Activated naive CD4-positive, alpha-beta T cell treated with anti-CD3 and anti-CD28 coated beads, Interleukin-2, amount 10 ng/mL, durations not matched to agents 7 days and 5 days (primary cell): ENCODE measurements at places on chromosomes 3 and 15.

DNA sequence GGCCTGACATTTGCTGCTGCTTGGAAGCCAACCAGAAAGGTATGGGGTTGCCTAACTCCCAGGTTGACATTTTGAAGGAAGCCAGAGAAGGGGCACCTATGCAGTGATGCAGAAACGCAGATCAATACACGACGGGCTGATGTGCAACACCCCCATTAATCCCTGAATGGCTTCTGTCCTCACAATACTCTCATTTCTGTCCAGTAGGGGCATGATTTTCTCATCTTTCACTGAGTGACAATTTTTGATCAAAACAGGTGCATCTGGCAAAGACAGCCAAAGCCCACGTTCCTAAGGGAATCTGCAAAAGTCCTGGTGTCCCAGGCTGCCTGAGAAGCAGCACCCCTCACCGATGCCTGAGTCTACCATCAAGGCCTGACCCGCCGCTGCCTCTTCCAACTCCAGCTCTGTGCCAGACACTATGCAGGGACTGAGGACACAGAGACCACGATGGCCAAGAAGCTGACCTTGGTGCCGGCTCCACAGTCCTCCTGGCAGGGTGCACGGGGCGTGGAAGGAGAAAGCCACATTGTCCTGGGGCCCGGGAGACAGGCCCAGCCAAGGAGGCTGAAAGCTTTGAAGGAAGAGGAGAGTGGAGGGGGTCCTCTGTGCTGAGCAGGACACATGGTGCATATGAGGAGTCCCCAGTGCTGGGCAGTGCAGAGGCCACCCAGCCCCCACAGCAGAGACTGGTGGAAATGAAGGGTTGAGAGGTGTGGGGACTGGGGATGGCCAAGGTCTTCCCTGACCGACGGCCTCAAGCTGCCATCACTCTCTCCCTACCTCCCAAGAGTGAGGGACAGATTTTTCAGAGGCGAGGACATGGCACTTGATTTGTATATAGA is 159.6 kb downstream of the NUP210 start:
- no peak for DNase-seq

DNA sequence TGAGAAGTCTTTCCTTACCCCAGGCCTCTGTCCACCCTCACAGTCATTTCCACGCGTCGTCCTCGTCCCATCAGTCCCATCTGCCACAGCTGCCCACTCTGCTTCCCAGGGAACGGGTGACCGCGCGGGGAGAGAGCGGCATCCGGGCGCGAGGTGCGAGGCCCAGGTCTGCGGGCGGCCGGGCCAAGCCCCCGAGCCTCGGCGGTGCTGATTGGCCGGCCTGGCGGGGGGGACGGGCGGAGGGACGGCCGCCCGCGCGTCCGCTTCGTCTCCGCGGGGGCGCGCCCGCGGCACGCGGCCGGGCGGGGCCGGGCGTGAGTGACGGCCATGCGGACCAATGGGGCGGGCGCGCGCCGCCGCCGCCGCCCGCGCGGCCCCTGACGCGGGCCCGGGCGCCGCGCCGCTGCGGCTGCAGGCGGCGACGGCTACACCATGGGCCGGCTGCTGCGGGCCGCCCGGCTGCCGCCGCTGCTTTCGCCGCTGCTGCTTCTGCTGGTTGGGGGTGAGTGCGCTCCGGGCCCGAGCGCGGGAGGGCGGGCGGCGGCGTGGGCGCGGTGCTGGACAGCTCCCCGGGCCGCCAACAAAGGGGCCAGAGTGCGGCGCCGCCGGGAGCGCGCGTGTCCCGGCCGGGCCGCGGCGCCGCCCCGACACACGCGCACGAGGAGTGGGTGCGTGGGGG is at the start of gene PODXL2:
PODXL2 (plus strand) TSS at position 398 of the 679 bp plus-strand sequence; CDS start at position 433, 35 bp downstream.
- DNase-seq: peak; percentile 51

- no peak for DNase-seq
Measured at GRCh38 chr3:146139586-146140110, 21.3 kb downstream of the PLOD2 start.

- DNase-seq: no peak
Measured at GRCh38 chr3:140342668-140343067, 335.2 kb upstream of the TRIM42 start.

DNA sequence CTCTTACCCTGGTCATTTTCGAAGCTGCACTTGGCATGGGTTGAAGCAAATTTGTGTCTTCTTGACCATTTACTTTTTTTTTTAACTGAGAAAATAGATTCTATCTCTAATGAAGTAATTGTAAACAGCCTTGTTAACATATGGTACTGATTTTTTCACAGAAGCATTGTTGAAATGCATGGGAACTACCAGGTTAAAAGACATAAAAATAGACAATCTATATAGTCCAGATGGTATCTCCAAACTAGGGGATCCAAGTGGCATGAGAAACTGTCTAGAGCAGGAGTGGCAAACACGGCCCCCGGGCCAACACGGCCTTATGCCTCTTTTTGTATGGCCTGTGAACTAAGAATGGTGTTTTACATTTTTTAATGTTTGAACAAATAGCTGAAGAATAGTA is 41.9 kb downstream of the CACNA1D start:
- DNase-seq: no peak

- no peak for DNase-seq
Measured at GRCh38 chr3:196174652-196175051, 36.5 kb downstream of the ZDHHC19 start.

- DNase-seq: no peak
Measured at GRCh38 chr3:53939813-53940212, 48.2 kb upstream of the SELENOK start.

DNA sequence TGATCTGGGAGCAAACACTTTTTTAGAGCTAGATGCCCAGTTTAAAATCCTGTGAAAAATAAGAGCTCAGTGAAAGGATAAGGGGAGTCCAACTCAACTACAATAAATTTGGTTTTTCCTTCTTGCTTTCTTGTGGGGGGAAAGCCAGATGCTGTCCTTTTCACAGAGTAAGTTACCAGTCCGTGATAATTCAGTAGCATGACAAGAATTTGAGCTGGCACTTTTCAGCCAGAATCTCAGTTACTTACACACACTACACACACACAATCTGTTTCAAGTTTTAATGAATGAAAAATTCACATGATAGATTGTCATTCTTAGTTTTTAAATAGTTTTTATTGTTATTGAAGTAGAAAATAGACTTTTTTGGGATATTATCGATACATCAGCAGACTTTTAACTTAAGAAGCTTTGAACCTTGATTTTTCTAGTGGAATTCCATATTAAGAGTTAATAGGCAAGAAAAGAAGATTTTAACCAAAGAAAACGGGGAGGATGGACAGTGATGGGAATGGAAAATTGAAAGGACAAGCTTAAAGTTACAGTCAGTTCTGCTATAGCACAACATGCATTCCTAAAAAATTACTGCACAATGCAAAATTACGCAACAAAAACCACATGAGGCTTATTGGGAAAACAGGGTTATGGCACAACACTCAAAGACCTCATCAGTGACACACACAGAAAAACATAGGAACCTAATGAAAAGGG is 47.0 kb downstream of the PSMD6 start:
- DNase-seq: no peak

DNA sequence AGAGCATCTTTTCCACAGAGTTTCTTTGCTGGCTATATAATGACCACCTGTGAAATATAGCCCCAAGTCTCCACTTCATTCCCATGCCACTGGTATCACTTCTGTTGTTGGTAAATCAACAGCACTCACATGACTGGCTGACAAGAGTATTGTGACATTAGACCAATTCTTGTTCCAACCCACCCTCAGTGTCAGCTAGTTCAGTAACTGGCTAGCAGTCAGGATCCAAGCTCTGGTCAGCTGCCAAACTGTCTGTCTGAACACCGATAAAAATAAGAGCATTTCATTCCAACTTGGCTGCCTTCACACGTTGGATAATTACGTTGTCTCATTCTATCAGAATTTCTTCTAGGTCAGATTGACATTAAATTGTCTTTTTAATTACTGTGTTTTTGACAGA is 166.5 kb downstream of the USP13 start:
- no peak for DNase-seq

DNA sequence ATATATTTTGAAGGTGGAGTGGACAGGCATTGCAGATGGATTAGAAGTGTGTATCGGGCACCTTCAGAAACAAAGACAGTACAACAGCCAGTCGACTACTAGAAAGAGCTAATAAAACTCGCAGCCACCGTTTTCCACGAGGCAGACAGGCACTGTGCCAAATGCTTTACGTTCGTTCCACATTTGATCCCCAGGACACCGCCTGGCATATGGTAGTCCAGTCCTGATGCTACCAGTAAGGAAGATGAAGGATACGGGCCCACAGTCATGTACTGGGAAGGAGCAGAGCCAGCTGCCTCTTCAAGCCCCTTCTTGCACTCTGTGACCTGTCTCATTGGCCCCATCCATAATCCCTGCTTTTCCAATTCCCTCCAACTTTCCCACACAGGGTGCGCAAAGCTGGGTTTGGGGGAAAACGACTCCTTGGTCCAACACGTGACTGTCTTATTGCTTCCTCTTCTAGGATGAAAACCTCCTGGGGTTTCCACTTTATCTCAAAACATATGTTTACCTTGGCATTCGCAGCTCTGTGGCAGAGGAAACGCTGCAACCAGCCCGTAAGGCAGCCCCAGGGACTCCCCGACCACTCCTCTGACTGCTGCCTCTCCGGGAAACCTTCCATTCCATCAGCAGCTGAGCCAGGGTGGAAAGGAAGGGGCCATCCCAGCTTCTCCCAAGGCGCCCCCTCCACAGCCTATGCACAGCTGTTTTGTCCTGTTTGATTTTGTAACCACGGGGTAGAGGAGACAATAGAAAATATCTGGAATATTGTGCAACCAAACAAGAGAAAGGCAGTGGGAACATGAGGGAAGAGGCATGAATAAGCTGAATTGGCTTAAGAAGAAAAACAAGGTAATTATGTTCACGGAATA is 107.4 kb downstream of the ADAMTS17 start:
- no peak for DNase-seq

DNA sequence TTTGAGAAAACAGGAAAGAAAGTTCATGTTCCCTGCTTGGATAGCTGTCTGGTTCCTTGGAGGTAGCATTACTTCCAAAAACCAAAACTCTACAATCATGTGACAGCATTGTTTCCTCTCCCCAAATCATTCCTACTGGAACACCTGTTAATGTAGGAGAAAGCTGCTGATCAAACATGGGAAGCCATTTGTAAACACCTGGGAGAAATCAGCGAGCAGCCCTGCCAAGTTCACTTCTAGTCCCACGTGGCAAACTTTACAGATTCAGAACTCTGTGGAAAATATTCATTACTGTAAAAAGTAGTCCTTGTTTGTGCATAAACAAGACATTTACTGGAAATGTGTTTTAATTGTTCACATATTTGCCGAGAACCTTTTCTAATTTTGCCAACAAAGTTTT is 275.5 kb upstream of the AZI2 start:
- no peak for DNase-seq

DNA sequence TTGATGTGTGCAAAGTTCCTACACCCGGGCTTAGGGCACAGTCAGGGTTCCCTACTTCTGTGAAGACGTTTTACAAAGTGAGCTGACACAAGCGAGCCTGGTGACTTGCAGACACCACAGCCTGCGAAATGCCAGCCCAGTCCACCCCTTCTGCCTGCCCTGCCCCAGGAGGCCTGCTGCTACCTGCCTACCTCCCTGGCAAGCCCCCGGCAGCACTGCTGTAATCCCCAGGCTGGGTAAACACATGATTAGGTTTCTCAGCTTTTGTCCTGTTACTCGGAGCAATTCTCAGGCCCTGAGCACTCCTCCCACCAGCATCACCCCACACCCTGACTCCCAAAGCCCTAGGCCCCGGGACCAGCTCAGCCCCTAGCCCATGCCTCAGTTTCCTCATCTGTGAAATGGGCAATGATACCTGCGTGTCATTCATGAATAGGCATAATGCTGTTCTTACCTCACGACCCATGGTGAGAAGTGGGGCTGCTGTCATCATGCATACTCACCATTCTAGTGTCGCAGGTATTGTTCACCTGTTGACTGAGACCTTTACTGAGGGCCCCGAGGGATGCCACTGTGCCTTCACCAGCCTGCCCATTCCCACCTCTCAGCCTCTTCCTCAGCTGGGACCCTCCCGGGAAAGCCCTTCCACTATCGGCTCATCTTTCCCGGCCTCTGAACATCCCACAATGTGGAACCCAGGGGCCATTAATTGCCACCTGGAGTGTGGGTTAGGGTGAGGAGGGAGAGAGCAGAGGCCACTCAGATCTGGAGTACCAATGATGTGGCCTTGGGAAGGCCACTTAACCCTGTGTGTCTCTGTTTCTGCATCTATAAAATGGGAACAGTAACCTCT is 31.5 kb upstream of the SLC6A6 start:
- no peak for DNase-seq
